ENCODE measurements at places on chromosomes 7 and 10.

GRCh38 chr10:118838364-118838763 is 83.6 kb upstream of the CACUL1 start:
- peaks cover 3% of the 10 kb centered on the region for H3K4me1 ChIP-seq
- no peak overlapping the region for H3K27ac ChIP-seq
- H3K27me3 ChIP-seq, result no peaks in the 10 kb centered on the region
- no peak overlapping the region for H3K4me3 ChIP-seq

GRCh38 chr7:63789378-63790176 is 209.1 kb upstream of the ZNF722 start:
- H3K4me1 ChIP-seq, result no peaks in the 10 kb centered on the region
- H3K4me3 ChIP-seq, result no peak overlapping the region
- no peaks in the 10 kb centered on the region for H3K27me3 ChIP-seq
- DNase-seq, result peak; percentile 92
- H3K36me3 ChIP-seq, result no peaks in the 10 kb centered on the region

- H3K36me3 ChIP-seq, result no peaks in the 10 kb centered on the region
- no peak overlapping the region for H3K27ac ChIP-seq
- no peak overlapping the region for H3K4me3 ChIP-seq
- H3K4me1 ChIP-seq, result no peaks in the 10 kb centered on the region
- no peak for DNase-seq
Observed at GRCh38 chr7:8724080-8724718, 290.8 kb downstream of the NXPH1 start.

- no peaks in the 10 kb centered on the region for H3K27me3 ChIP-seq
- H3K4me3 ChIP-seq, result no peak overlapping the region
- peaks cover 1% of the 10 kb centered on the region for H3K36me3 ChIP-seq
- DNase-seq, result peak; percentile 1
- peak overlapping the region; percentile 18 for H3K27ac ChIP-seq
Observed at GRCh38 chr7:75654855-75655254, 83.9 kb downstream of the HIP1 start.

- H3K36me3 ChIP-seq, result peaks cover 13% of the 10 kb centered on the region
- DNase-seq, result no peak
- no peak overlapping the region for H3K27ac ChIP-seq
- no peak overlapping the region for H3K4me3 ChIP-seq
Observed at GRCh38 chr7:44988701-44989100, 9.9 kb upstream of the MYO1G start.

- H3K36me3 ChIP-seq, result no peaks in the 10 kb centered on the region
- H3K27me3 ChIP-seq, result peaks cover 21% of the 10 kb centered on the region
- H3K4me3 ChIP-seq, result no peak overlapping the region
- H3K27ac ChIP-seq, result no peak overlapping the region
- DNase-seq, result no peak
Observed at GRCh38 chr7:141288626-141289025, 214.8 kb downstream of the TMEM178B start.

DNA sequence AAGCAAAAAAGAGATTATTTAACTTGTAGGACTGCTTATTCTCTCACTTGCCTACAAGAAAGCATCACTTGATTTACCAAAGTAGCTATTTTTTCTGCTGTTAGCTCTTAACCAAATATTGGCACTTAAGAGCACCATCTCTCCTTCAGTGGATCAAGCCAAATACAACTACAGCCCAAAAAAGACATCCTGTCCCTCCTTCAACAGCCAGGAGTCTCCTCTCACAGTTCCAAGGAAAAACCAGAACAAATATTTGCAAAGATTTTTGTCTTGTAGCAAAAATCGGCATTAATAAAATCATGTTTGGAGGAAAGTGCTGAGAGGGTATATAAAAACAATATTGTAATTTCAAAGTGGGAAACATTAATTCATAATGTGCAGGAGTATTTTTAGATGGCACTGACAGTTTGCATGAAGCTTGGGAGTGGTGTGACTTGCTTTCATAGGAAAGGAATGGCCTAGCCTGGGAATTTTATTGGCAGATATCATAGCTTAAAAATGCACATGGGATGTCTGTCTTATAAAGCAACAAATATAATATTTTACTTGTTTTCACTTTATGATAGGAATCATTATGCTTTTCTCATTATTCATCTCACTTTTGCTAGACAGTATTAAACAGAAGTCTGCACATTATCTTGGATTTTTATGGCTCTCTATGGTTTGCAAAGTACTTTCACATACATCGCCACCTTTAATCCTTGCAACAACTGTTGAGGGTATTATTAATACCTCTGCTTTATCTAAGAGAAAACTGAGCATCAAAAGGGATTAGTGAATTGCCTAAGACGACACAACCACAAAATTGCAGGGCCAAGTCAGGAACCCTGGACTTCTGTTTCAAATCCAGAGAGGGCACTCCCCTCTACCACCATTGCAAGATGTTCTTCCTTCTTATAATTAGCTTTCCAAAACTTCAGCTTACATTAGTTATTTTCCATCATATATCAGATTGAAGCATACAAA is 103.5 kb downstream of the AGMO start:
- H3K36me3 ChIP-seq, result no peaks in the 10 kb centered on the region
- DNase-seq, result no peak
- H3K27ac ChIP-seq, result peak overlapping the region; percentile 36
- H3K27me3 ChIP-seq, result no peaks in the 10 kb centered on the region

- no peaks in the 10 kb centered on the region for H3K36me3 ChIP-seq
- H3K27me3 ChIP-seq, result peaks cover 9% of the 10 kb centered on the region
- DNase-seq, result no peak
- H3K4me3 ChIP-seq, result peak overlapping the region; percentile 97
Observed at GRCh38 chr7:107742678-107743566, 1.0 kb upstream of the CBLL1 start.

- H3K4me1 ChIP-seq, result peaks cover 71% of the 10 kb centered on the region
- peak overlapping the region; percentile 28 for H3K27ac ChIP-seq
- H3K4me3 ChIP-seq, result no peak overlapping the region
- no peaks in the 10 kb centered on the region for H3K27me3 ChIP-seq
- no peaks in the 10 kb centered on the region for H3K36me3 ChIP-seq
- no peak for DNase-seq
Observed at GRCh38 chr7:22666732-22667131, 60.3 kb upstream of the IL6 start.

DNA sequence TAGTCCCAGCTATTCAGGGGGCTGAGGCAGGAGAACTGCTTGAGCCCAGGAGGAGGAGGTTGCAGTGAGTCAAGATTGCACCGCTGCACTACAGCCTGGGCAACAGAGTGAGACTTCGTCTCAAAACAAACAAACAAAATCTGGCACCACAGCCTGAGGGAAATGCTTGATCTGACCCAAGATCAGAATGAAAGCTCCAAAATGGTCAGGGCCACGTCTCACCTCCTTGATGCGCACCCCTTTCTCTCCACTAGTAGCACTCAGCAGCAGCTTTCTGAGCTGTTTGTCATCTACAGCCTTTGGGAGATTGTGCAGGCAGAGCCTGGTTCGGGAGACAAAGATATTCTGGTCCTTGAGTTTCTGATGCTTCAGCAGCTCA is 22.7 kb downstream of the RBM28 start:
- H3K4me1 ChIP-seq, result peaks cover 28% of the 10 kb centered on the region
- H3K27me3 ChIP-seq, result no peaks in the 10 kb centered on the region
- H3K36me3 ChIP-seq, result peaks cover 47% of the 10 kb centered on the region
- DNase-seq, result no peak

DNA sequence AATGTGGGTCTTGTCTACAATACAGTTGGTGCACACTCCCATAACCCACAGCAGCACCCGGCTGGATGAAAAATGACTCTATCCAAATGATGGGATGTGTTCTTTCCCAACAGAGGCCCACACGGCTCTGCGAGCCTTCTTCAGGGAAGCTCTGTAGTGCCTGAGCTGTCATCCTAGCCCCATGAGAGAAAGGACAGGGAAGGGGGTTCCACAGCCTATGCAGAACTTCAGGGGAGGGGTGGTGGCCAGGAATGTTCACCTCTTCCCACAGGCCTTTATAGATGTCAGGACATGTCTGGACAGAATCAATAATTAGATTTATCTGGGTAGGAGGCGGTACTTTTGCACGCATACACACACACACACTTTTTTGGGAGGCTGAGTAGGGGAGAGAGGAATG is 109.0 kb downstream of the JCAD start:
- H3K4me1 ChIP-seq, result peaks cover 78% of the 10 kb centered on the region
- no peak overlapping the region for H3K4me3 ChIP-seq
- H3K27ac ChIP-seq, result peak overlapping the region; percentile 92
- no peaks in the 10 kb centered on the region for H3K27me3 ChIP-seq
- no peak for DNase-seq
- no peaks in the 10 kb centered on the region for H3K36me3 ChIP-seq

DNA sequence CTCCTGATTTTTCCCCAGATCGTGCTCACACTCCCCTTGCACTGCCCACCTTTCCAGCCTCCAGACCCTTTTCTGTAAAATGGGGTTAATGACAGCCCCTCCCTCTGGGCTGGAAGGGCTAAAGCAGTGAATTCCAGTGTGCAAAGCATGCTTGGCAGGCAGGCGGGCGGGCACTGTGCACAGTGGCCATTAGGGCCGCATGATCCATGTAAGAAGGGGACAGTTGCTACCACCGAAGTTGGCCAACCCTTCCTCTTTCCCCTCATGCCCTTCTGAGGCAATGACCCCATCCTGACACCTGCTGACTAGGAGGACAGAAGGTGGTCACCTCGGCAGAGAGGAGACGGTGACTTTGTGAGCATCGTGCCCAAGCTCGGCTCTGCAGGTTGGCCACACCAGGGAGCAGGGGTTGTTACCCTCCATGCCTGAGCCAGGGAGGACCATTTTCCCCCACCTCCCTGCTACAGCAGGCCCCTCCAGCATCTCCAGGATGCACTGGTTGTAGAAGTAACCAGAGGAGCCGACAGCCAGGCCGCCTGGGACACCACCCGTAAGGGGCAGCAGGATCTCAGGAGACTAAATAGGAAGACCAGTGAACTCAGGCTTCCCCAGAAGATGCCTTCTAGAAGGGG is 166.4 kb downstream of the SLIT1 start:
- peak; percentile 54 for DNase-seq
- no peaks in the 10 kb centered on the region for H3K36me3 ChIP-seq
- no peak overlapping the region for H3K27ac ChIP-seq
- H3K4me3 ChIP-seq, result no peak overlapping the region

DNA sequence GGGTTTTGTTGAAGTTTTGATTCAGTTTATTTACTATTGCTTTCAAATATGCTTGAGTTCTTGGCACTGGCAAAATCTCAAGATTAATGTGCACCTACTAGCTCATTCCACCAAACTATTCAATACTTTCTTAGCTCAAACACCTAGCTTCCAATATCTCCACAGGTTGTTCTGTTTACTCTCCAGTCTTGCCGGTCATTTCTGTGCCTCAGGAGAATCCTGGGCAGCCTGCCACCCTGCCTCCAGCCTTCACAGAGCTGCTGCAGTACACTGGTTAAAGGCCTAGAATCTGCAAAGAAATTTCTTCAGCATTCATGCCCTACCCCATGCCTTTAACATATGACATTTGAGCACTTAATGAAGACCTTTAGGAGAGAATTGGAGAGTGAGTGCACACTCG is 4.0 kb upstream of the TMEM106B start:
- DNase-seq, result no peak
- H3K4me3 ChIP-seq, result no peak overlapping the region
- H3K27ac ChIP-seq, result no peak overlapping the region
- H3K36me3 ChIP-seq, result peaks cover 2% of the 10 kb centered on the region
- H3K27me3 ChIP-seq, result peaks cover 37% of the 10 kb centered on the region
- H3K4me1 ChIP-seq, result peaks cover 11% of the 10 kb centered on the region

GRCh38 chr7:123977081-123977480 is 52.0 kb downstream of the SPAM1 start:
- peaks cover 13% of the 10 kb centered on the region for H3K27me3 ChIP-seq
- no peak overlapping the region for H3K27ac ChIP-seq
- H3K4me1 ChIP-seq, result no peaks in the 10 kb centered on the region
- DNase-seq, result no peak
- no peak overlapping the region for H3K4me3 ChIP-seq
- H3K36me3 ChIP-seq, result no peaks in the 10 kb centered on the region

- peaks cover 5% of the 10 kb centered on the region for H3K36me3 ChIP-seq
- H3K27me3 ChIP-seq, result no peaks in the 10 kb centered on the region
- no peak for DNase-seq
- no peak overlapping the region for H3K4me3 ChIP-seq
Observed at GRCh38 chr7:137576481-137576880, 232.9 kb upstream of the PTN start.

- no peaks in the 10 kb centered on the region for H3K27me3 ChIP-seq
- H3K36me3 ChIP-seq, result peaks cover 2% of the 10 kb centered on the region
- no peak overlapping the region for H3K27ac ChIP-seq
- DNase-seq, result no peak
- H3K4me1 ChIP-seq, result peaks cover 44% of the 10 kb centered on the region
Observed at GRCh38 chr10:563827-564226, 125.6 kb downstream of the DIP2C start.

DNA sequence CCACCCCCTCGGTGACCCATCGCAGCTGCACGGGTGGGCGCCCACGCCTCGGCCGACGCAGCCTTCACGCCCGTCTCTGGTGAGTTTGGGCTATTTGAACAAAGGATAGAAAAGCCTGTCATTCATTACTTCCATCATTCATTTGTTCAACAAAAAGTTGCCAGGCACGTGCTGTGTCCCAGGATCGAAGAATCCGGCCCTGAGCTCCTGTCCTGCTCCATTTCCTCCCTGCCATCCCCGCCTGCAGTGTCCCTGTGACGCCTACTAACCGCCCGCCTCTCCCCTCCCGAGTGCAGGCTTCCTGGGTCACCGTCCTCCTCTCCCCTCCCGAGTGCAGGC is 340.1 kb downstream of the WDR37 start:
- DNase-seq, result peak; percentile 68
- H3K4me1 ChIP-seq, result peaks cover 26% of the 10 kb centered on the region
- no peak overlapping the region for H3K27ac ChIP-seq
- H3K27me3 ChIP-seq, result no peaks in the 10 kb centered on the region

- no peak overlapping the region for H3K27ac ChIP-seq
- H3K36me3 ChIP-seq, result no peaks in the 10 kb centered on the region
- H3K4me1 ChIP-seq, result peaks cover 41% of the 10 kb centered on the region
Observed at GRCh38 chr7:55072251-55072650, 53.4 kb downstream of the EGFR start.

DNA sequence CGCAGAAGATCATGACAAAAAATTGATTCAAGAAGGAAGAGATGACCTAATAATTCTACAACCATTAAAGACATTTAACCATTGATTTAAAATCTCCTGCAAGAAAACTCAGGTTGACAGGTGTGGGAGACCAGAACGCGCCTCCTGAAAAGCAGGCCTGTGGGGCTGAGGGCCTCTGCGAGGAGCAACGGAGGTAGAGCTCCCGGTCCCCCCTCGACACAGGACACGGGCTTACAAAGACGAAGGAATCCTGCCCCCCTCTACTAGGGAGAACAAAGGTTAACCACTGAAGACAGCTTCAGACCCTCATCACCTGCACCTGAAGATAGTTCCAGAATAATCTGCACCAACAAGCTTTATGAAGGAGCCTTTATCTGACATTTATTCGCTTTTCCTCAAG is 55.9 kb upstream of the INPP5A start:
- peak; percentile 56 for DNase-seq
- peak overlapping the region; percentile 62 for H3K27ac ChIP-seq
- peaks cover 3% of the 10 kb centered on the region for H3K27me3 ChIP-seq
- no peak overlapping the region for H3K4me3 ChIP-seq
- H3K36me3 ChIP-seq, result no peaks in the 10 kb centered on the region

- H3K36me3 ChIP-seq, result no peaks in the 10 kb centered on the region
- no peaks in the 10 kb centered on the region for H3K27me3 ChIP-seq
- no peak overlapping the region for H3K27ac ChIP-seq
- H3K4me1 ChIP-seq, result peaks cover 6% of the 10 kb centered on the region
Observed at GRCh38 chr10:75240329-75241076, 4.7 kb upstream of the COMTD1 start.

GRCh38 chr7:121020249-121020988 is 31.9 kb downstream of the CPED1 start:
- H3K27me3 ChIP-seq, result no peaks in the 10 kb centered on the region
- H3K4me1 ChIP-seq, result peaks cover 75% of the 10 kb centered on the region
- no peak overlapping the region for H3K4me3 ChIP-seq

- no peak overlapping the region for H3K27ac ChIP-seq
- H3K4me1 ChIP-seq, result peaks cover 23% of the 10 kb centered on the region
- H3K4me3 ChIP-seq, result no peak overlapping the region
- no peaks in the 10 kb centered on the region for H3K27me3 ChIP-seq
Observed at GRCh38 chr10:43125274-43125845, 12.9 kb upstream of the CSGALNACT2 start.

Data from chondrocyte (in vitro differentiated cells).